Suppressor macrophage treated with lipopolysaccharide for 1 hour (primary cell): ENCODE measurements at places on chromosomes 4 and X.

DNA sequence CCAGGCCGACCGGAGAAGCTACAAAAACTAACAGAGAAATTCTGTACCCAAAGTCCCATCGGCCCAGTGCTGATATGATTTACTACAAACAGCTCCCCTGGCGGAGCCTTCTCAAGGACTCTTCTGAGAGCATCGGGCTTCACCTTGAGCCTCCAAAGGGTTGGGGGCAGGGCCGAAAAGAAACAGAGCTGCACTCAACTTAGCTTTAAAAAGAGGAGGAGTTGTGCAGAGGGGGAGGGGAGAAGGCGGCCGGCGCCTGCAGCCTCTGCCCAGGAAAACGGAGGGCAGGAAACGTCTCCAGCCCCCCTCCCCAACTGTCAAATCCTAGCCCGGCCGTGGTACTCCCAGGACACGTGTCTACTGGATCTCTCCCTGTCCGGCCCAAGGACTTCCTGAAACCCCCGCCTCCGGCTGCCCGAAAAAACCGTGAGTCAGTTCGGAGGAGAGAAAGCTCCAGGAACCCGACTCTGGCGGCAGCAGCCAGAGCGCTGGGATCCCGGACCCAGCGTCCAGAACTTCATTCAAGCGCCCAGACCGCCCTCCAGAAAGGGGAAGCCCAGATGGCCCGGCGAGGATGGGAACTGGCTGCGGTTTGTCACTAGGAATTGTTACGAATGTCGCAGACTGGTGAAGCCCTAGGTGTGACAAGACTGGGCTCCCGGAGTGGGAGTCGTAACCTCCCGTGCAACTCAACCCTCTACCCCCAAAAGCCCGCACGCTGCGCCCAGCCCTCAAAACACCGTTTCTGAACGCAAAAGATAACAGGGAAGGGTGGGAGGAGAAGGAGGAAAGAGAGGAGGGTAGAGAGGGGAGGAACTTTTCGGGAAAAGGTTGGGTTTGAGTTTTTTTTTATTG, 973 bp downstream of the ADAMTS3 start:
- peak; percentile 61 for DNase-seq

DNA sequence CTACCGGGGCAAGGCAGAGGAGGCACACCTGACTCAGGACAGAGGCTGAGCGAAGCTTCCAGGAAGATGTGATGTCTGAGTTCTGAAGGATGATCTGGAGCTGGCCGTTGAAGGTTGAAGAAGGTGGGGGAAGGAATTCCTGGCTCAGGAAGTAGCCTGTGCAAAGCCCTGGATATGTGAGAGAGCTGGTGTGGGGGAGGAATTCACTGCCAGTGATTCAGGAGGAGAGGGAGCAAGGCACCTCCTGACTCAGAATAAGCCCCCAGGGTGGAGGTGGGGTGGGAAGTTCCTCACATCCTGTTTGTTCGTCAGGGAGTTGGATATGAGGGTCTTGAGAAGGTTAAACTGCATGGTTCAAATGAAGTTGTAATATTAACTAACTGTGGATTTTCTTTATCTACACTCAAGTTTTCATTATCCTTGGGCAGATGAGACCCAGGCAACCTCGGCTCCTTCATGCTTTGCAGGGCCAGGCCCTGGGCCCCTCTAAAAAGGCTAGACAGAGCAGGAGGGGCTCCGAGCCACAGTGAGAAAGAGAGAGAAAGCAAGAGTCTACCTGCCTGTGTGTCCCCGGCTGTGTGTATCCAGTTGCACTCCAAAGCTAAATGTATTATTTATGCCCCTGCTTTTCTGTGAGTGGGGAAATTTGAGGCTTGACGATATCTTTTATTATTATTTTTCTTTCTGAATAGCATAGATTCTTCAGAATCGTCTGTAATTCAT, 7.1 kb downstream of the NHSL2 start:
- DNase-seq: no peak

GRCh38 chr4:173401063-173401462, 2.1 kb upstream of the SCRG1 start:
- DNase-seq: no peak

- DNase-seq: no peak
These were observed 92.3 kb upstream of the ADRA2C start for GRCh38 chr4:3673716-3674478.

DNA sequence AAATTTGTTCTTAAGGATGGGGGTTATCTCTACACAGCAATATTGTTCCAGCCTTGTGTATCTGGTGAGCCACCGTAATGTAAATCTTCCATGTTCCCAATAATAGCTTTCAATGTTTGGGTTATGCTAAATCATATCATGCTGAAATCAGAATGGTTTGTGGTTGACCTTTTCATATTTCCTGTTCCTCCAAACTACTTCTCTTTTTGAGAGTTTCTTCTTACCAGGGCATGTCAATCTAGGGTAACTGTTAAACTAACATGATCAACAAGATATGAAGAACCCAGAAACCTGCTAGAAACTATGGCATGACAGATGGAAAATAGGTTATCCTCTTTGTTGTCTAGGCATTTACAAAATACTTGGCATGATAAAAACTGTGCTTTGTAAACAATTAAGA, 22.0 kb downstream of the TNMD start:
- peak; percentile 27 for DNase-seq

GRCh38 chr4:41784191-41784979, 35.9 kb upstream of the PHOX2B start:
- DNase-seq: no peak

GRCh38 chr4:78561677-78562076, 10.1 kb downstream of the ANXA3 start:
- no peak for DNase-seq

GRCh38 chr4:112144546-112145325, 518 bp upstream of the FAM241A start:
- no peak for DNase-seq

DNA sequence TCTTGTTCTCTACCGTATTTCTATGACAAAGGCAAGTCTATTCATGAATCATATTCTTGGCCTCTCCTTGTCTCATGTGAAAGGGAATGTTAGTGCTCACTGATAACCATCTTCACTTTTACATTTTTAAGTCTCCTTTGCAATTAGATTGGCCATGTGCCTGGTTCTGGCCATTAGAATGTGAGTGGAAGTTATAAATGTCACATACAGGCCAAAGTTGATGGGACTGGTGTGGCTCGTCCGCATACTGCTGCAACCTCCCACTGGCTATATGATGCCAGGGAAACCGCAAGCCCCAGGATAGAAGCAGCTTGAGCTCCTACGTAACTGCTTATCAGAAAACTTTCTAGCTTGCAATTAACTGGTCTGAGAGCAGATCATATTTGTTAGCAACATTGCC, 86.1 kb downstream of the MAGEC1 start:
- no peak for DNase-seq

DNA sequence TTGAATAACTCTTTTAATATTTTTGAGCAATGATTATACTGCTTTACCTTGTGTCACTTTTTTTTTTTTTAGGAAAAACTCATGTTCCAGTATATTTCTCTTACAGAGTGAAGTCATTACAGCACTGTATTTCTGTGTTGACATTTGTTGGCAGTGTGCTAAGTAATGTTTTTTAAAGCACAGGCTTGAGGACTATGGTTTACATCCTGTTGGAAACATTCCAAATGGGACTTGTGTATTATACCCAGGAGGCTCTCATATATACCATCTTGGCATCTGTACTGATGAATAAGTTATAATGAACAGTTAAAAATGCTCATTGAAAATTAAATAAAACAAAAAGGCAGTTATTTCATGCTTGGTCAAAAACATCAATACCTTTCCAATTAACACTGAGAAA, 33.8 kb downstream of the CEP44 start:
- DNase-seq: no peak

GRCh38 chr4:130322439-130322838, 1226.5 kb downstream of the C4orf33 start:
- no peak for DNase-seq

DNA sequence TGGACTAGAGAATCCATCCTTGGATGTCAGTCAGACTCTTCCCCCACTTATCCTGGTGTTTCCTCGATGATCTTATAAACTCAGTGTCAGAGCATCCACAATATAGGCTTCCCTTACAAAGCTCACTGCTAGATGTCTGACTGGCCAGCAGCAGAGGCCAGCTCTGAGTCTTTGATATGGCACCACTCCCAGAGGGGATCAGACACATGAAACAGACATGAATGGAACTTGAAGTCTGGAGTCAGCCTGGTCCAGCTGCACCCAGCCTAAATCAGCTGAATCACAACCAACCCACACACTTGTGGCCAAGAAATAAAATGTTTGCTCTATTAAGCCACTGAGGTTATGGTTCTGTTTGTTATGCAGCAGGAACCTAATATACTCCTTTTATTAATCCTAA, 129.6 kb upstream of the MED14 start:
- DNase-seq: no peak

GRCh38 chr4:102076622-102077021, 268.7 kb downstream of the SLC39A8 start:
- no peak for DNase-seq

GRCh38 chr4:2804973-2805501, 12.2 kb downstream of the SH3BP2 start:
- no peak for DNase-seq

- DNase-seq: peak; percentile 69
These were observed at the start of gene SOWAHD for GRCh38 chrX:119757979-119758730. SOWAHD (plus strand) TSS chrX:119758588; CDS start chrX:119758668, 80 bp downstream.

DNA sequence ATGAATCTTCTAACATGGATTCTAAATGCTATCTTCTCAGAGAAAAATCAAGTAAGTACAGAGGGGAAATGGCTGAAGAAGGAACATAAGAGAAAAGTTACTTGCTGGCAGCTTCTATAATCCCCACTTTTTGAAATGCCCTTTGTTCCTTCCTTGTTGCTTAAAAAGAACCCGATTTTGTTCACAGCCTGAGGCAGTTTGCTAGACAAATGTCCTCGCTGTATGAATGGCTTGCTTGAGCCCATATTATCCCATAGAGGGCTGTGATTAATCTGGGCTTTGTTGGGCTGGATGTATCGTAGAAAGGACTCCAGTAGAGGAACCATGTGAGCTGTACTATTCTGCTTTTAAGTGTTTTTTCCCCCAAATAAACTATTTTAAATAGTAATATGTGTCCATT, 134.3 kb upstream of the FGF13 start:
- DNase-seq: no peak

DNA sequence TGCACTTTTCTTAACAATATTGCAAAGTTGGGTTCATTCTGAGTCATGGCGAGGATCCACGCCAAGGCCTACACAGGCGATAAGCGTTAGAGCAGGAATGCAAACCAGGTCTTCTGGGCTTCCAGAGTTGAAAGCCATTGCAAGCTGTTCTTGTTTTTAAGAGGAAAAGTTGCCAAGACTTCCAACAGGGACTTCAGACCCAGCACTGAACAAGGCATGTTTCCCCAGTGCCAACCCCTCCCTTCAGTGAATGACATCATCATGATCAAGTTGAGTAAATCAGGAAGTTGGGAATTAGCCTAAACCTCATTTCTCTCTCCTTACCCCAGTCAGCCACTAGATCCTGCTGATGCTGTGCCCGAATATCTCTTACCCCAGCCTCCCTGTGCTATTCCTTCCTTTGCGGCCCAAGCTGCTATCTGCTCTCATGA, 355.1 kb downstream of the HS3ST1 start:
- peak; percentile 67 for DNase-seq

DNA sequence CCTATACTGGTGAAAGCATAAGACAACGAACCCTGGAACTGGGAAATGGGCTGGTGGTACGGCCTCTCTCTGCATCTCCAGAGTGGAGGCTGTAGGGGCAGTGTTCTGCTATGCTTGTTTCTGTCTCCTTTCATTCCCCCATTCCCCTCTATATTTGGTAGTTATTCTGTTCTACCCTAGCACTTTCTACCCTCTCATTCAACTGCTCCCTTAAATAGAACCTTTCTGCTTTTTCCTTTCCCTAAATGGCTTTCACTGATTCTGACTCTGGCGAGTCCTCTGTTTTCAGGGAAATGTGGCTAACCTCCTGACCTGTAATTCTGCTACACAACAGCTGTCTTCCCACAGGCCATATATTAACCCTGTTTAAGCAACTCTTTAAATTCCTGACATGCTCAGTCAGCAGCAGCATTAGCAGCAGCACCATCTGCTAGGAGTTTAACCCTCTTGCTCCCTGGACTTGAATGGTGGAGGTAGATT, 94.2 kb downstream of the CXCL13 start:
- DNase-seq: no peak

GRCh38 chr4:48134081-48134480, at the start of gene TXK:
TXK (minus strand) TSS chr4:48134250; CDS start chr4:48134170, 80 bp downstream.
- DNase-seq: no peak

DNA sequence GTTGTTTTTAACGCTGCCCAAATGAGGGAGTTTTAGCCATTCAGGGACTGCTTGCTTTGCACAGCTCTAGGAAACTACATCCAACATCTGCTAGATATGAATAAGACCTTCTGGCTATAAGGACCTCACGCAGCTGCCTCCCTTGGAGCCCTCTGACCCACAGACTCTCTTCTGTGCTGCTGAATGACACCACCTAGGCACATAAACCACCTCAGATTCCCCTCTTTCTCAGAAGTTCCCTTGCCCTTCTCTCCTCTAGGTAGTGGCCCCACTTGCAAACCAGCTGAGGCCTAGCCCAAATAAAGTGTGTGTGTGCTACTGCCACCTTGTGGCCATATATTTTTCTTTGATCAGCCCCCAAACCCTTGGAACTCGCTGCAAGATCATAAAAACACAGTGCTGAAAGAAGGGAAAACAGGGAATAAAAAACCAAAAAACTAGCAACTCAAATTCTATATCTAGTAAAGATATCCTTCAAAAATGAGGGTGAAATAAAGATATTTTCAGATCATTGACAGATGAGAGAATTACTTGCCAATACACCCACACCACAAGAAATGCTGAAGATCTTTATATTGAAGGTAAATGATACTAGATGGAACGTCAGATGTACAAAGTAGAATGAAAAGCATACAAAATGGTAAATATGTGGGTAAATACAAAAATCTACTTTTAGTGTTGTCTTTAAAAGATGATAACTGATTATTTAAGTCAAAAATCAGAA, 265.9 kb downstream of the ADAMTS3 start:
- peak; percentile 33 for DNase-seq
